ENCODE measurements at places on chromosomes 6 and 20. TPM values are rescaled to one million over a fixed set of nuclear protein-coding genes. Genes with fewer than 3 reads are reported as not detected.

The PPP1R3G gene
- polyA plus RNA-seq, result 0.10 TPM

The PPP1R14C gene
- polyA plus RNA-seq, result not detected

The PHACTR3 gene
- polyA plus RNA-seq, result not detected

The MEI4 gene
- not detected for polyA plus RNA-seq

The SLC16A10 gene
- polyA plus RNA-seq, result not detected

The CCDC170 gene
- 0.76 TPM for polyA plus RNA-seq

The FAM83C gene
- not detected for polyA plus RNA-seq

The DDX43 gene
- 1.5 TPM for polyA plus RNA-seq

The PRSS35 gene
- polyA plus RNA-seq, result 7.4 TPM

The CEP85L gene
- 6.4 TPM for polyA plus RNA-seq

The SPTLC3 gene
- 4.0 TPM for polyA plus RNA-seq

The NKX2-4 gene
- not detected for polyA plus RNA-seq

The CYB5R4 gene
- 10.6 TPM for polyA plus RNA-seq

The SIRPG gene
- polyA plus RNA-seq, result not detected

The PRDM13 gene
- not detected for polyA plus RNA-seq

The FBXO9 gene
- polyA plus RNA-seq, result 49.9 TPM

The GINS1 gene
- polyA plus RNA-seq, result 5.6 TPM

The NOX3 gene
- not detected for polyA plus RNA-seq

Measured in fibroblast of lung (primary cell).